Activated T-cell treated with anti-CD3 and anti-CD28 coated beads, Interleukin-2, amount 50 U/mL, for 72 hours (primary cell): ENCODE measurements at places on chromosomes 4 and X.

DNA sequence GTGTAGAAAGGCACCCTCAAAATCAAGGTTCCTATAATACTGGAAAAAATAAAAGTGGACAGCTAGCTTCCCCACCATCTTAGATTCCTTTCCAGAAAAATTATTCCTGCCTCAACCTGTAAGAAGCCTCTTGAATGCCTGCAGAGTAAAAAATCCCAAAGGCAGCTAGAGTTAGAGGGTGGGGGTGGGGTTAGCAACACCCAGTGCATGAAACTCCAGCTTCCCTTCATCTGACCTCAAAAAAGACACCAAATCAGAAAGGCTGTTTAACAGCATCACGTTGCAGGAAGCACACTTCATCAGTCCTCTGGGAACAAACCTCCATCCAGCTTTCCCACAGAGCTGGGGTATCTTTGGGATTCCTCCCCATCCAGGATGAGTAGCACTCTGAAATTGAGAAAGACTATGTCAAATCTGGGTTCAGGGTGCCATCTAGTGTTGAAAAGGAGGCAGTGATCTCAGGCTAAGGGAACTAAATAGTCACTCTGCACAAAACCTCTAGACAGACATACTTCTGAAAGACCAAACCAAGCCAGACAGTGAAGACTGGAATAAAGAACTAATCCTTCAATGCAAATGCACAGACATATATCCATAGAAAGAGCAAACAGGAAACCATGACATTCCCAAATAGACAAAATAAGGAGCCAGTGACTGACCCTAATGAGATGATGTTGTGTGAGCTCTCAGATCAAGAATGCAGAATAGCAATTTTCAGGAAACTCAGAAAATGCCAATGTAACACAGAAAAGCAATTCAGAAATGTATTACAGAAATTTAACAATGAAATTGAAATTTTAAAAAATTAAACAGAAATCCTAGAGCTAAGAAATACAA, 97.9 kb downstream of the ARHGEF9 start:
- peak; percentile 15 for DNase-seq

DNA sequence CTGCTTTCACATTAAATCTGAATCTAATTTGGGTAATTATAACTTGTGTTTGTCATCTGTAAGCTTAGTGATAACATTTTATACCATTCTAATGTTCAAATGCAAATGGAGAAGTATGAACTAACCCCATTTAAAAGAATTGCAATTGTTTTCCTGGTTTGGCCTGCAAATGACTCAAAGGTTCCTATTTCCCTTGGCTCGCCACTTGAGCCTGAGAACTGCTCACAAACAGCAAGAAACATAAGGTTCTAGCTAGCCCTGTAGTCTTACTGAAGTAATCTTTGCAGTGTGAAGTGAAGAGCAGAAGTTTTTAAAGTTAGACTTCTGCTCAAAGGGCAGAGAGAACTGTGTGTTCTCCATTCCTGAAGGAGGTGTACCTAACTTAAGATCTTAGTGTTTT, 27.2 kb downstream of the UPRT start:
- DNase-seq: no peak

DNA sequence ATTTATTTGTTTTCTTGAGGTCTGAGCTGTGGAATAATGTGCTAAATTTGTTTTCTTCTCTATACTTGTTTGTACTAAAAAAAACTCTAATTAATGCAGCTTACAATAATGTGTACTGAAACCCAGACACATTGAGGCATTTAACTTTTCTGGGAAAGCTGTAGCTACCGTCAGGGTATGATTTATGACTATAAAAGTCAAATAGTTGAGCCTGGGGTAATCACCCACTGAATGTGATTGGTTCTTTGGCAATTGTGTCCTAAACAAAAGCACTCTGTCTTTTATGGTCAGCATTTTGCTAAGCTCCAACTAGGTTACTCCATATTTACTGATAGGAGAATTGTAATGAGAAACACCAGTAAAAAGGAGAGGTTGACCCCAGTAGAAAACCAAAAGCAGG, 65.9 kb upstream of the CBLL2 start:
- DNase-seq: no peak

DNA sequence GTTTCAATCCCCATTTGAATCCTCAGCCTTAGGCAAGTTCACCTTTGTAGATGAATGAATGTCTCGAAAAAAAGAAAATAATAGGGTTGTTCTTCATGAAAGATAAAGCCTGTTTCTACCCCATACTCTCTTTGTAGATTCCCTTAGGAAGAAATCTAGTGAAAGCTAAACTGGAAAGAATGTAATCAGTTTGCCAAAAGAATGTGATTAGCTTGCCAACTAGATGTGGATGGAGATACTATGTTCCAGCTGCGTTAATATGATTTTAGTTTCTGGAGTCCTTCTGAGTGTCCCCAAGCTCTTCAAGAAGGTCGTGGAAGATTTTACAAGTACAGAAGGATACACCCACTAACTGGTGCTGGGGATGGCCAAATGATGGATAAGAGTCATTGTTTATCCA, 162.3 kb upstream of the EDNRA start:
- DNase-seq: no peak

DNA sequence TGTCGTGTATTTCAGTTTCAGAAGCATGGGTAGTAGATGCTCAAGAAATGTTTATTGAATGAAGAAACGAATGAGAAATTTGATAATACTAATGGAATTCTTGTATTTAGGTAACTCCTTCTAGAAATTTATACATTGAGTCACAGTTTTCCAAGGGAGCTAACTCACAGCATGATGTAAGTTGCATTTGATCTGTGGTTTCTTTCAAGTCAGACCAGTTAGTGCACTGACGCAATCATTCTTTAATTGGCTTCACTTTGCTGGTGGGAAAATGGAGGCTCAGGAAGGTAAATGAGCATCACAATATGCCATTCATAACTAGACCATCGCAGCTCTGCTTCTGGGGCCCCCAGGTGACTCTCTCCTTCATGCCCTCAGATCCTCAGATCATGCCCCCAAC, 17.3 kb upstream of the CWH43 start:
- no peak for DNase-seq

GRCh38 chr4:80990851-80991250, 39.7 kb upstream of the BMP3 start:
- DNase-seq: no peak

GRCh38 chr4:26400132-26400531, 79.3 kb downstream of the RBPJ start:
- no peak for DNase-seq

- no peak for DNase-seq
Measured at GRCh38 chr4:7819446-7819845, 120.2 kb downstream of the AFAP1 start.

DNA sequence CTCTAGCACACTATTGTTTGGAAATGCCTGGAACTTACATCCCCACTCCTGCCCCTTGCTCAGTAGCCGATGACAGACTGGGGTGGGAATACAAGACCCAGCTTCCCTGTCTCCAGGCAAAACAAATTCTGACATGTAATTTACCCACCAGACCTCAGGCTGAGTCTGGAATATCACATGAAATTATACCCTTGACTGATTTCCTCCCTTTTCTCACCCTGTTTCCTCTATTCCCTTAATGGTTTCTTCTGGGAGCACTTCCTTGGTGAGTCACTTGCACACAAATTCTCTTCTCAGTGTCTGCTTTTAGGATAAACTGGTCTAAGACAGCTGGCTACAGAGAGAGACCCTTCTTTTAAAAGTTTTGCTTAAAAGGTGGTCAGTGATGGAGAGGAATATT, 65.8 kb upstream of the DIPK2B start:
- no peak for DNase-seq

- no peak for DNase-seq
Measured at GRCh38 chr4:138158746-138159297, 83.3 kb downstream of the SLC7A11 start.

DNA sequence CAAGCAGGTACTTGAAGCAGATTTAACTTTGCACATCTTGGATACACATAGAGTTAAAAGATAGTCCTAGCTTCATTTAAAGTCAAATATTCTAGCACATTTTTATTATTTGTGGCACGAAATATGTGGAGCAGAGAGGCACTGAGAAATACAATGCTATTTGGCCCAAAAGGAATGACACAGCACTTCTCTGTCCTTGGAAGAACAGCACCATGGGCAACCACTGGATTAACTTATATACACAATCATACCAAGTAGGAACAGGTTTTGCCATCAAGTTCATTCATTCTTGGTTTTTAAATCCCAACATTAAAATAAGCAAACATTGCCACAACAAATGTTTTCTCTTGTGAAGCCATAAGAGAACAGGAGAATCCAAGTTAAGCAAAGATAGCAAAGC, 924 bp upstream of the ENAM start:
- DNase-seq: no peak

GRCh38 chr4:885353-885752, 46.8 kb downstream of the GAK start:
- DNase-seq: no peak

DNA sequence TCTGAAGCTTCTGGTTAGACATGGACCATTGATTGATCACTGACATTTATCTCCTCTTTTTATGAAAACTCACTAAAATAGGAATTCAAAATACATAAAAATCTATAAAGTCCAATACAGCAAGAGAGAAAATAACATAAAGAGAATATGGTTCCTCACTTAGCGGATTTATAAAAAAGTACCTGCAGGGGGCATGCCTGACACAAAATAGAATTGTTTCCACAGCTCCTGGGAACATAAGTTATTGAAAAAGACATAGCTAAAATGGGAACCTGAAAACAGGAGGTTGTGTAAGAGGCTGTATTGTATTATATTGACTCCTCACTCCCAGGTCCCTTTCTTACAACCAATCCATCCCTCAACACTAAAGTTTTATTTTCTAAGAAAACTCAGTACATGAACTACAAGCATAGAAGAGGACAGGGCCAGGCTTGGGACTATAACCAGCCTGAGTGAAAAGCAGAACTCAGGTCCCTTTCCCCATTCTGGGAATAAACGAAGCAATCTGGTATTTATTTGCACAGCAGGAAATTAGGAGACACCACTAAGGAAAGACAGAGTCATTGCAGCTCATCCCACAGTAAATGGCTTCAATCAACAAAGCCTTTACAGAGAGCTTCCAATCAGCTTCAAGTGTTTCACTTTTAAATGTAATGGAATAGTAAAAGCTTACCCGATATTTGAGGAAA, 121.1 kb upstream of the NDST4 start:
- DNase-seq: no peak

- DNase-seq: no peak
Measured at GRCh38 chrX:8724300-8724699, 7.6 kb downstream of the ANOS1 start.

DNA sequence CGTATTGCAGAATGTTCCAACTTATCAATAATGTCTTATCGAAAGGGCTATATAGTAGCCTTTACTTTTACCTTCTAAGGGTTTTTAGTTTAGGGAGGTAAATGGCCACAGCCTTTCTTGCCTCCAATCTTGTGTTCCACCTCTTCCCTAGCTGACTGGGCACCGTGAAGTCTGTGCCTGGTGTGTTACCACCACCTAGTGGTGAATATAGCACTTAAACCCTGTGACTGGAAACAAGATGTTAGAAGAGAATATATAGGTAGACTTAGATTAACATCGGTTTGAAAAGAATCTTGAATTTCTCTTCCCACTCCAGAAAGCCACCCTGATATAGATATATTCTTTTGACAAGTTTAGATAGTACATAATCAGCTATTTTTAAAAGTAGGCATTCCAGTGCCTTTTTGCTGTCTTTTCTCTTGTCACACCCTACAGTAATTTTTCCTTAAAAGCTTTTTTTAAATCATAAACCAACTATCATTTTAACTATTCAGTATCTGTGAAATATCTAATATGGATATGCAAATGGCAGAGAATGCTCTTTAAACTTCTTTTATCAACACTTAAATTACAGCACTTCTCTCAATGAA, 27.8 kb upstream of the ADH7 start:
- peak; percentile 49 for DNase-seq

- no peak for DNase-seq
Measured at GRCh38 chrX:37993837-37994619, 12.3 kb upstream of the SYTL5 start.

DNA sequence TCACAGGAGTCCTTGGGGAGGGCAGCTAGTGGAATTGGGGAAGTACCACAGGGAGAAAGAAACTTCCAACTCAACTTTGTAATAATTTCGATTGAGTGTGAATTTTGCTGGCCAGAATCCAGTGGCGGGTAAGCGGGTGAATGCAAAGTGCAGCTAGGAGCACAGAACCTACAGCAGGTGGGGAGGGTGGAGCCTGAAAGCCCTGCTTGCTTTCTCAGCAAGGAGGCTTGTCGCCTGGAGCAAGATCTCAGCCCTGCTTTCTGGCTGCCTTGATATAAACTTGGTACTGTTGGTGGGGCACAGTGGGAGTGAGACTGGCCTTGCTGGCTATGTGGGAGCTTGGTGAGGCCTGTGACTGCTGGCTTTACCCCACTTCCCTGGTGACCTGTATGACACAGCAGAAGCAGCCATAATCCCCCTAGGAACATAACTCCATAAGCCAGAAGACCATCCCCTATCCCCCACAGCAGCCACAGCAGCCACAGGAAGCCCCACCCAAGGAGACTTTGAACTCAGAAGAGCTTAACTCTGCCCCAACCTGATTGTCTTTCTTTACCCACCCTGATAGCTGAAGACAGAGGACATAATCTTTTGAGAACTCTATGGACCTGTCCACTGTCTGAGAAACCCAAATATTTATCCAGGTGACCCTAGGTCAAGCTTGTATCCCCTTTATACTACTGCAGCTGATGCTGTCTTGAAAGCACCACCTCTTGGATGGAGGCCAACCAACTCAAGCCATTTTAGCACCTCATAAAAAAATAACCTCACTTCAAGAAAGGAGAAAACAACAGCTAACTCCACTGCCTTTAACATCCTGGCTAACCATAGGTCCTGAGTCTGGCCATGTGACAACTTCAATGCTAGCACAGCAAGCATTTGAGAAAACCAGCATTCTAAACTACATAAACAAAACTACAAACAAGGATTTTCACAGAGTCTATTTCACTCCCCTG, 87.2 kb upstream of the PDE5A start:
- DNase-seq: no peak

GRCh38 chrX:71102292-71102691, 4.2 kb downstream of the CXorf65 start:
- DNase-seq: no peak

DNA sequence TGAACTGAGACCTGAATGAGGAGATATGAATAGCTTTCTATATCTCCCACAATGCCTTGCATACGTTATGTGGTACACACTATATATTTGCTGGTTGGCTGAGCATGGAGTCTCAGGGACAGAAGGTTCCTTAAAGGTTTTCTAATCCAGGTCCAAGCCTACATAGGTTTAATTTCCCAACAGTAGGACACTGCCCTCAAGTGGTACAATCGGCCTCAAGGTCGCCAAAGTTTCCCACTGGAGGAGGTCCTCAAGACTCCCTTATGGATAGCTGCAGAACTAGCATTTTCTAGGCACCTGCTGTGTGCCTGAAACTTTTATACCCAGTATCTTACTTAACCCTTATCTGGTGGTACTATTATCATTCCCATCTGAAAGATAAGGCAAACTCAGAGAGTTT, 21.0 kb upstream of the EFNB1 start:
- DNase-seq: no peak
